ENCODE measurements at places on chromosomes 1 and 21.

DNA sequence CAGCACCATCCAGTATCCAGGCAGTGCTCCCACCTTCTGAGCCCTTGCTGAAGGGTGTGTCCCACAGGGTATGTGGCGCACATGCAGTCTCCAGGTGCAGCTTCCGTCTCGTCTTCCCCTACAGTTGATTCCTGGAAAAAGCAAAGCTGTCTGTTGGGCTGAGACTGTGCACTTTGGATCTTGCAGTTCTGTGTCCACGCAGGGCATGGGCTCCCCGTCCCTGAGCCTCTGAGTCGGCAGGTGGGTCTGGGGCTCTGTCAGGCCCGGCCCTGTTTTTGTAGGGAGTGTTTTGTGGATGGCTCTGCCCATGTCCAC is 32.8 kb downstream of the SNAP47 start:
- no peak for DNase-seq

DNA sequence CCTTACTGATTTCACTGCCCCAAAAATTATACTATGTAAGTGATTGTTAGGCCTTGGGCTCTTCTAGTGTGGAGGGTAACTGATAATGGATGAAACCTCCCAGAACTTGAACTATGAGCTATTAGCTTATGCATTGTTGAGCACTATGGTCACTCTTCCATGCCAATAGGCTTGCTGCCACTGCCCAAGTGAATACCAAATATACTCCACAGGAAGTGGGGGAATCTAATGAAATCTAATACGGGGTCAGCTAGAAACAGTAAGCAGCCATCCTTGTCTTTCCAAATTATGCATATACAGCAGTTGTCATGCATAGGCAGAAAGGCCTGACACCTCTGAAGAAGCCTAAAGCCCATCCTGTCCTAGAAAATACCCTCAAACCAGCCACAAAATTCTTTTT is 198.7 kb upstream of the PTBP2 start:
- no peak for DNase-seq

DNA sequence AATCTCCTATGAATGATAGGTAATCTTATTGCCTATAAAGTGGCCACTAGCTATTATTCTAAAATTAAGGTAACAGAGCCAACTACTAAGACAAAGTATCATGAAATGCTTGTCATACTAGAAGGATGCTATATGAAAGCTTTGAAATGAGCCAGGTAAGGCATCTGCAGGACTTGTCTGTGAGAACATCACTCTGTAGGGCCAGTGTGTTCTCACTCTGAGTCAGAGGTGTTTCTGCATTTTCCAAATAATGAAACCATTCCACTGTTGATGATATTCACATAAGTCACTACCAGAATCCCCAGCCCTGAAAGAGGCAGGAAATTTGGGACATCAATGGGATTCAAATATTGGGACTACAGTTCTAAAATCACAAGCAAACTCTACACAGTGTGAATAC is 25.8 kb upstream of the GBP5 start:
- DNase-seq: no peak

- DNase-seq: no peak
Observed at GRCh38 chr1:154621875-154622274, 13.9 kb upstream of the ADAR start.

DNA sequence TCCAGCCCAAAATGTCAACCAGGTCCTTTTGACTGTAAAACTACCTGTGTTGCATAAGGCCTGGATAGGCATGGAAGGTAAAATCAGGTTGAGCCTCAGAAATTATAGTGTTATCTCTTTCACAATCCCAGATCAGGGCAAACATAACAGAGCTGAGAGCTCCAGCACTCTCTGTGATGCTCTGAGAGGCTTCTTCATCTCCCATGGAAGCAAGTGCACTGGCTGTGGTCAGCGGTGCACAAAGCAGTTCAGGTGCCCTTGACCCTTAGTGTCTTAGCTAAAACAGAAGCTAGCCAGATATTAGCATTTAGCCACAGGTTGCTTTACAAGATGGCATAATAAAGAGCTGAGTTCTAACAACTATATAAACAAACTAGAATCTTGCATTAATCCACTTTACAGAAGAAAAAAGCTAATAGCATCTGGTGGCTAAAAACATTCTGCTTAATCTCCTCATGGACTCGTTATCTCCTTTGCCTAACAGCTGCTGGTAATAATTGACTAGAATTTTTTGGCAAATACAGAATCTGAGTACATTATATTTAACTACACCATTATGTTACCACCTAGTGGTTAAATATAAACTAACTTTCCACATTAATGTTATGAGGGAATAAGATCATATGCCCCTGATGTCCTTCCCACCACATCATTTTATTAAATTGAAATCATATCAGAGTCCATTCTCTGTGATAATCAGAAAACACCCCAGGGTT is 25.6 kb upstream of the POGK start:
- no peak for DNase-seq

- DNase-seq: no peak
Observed at GRCh38 chr1:233112186-233113008, 162.0 kb downstream of the NTPCR start.

DNA sequence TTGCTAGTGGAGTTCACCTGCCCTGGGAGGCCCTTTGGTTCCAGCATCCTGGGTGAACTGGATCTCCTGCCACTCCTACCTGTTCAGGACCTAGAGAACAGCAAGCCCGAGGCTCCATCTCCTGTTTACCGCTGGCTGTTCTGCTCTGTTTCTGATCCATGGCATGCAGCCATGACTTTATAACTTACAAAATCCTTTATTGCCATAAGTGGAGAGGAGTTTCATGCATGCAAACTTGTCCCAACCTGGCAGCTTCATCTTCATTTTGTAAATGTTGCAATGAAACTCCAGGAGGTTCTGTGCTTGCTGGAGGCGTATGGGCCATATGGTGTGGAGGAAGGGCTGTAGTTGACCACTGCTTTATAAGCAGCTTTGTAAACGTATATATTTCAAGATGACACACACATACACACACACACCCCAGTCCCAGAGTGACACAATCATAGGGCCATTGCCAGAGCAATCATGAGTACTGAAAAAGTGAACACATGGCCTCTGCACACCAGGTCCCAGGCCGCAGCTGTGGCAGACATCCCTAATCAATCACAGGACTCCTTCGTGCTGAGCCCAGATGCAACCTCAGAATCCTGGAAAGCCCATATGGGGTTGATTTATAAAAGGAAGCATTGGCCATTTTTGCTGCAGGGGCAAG is 69.0 kb downstream of the UBIAD1 start:
- DNase-seq: no peak

DNA sequence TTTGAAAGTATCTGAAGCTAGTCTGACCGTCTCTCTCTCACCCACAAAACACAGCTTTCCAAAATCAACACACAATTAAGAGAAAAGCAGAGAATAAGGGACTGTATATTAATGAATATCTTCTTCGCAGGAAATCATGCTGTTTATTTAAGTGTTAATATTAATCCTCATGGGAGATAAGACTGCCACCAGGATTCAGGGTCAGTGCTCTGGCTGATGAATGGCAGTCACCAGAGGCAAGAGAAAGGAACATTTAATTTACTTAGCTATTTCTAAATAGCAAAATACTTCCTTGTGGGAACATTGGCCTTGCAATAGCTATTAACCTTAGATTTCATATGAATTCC is 2.2 kb downstream of the SCYL3 start:
- DNase-seq: no peak

GRCh38 chr1:213982672-213983492 is 4.9 kb upstream of the PROX1 start:
- DNase-seq: no peak

Measured in activated CD4-positive, alpha-beta T cell treated with anti-CD3 and anti-CD28 coated beads for 24 hours (primary cell).